GM12878 (cell line): ENCODE measurements at places on chromosomes 12 and 14.

- DNase-seq = no peak
Observed at GRCh38 chr14:101121508-101122139, 218.1 kb upstream of the RTL1 start.

- no peak for DNase-seq
Observed at GRCh38 chr14:84208451-84208850, 1321.5 kb upstream of the FLRT2 start.

DNA sequence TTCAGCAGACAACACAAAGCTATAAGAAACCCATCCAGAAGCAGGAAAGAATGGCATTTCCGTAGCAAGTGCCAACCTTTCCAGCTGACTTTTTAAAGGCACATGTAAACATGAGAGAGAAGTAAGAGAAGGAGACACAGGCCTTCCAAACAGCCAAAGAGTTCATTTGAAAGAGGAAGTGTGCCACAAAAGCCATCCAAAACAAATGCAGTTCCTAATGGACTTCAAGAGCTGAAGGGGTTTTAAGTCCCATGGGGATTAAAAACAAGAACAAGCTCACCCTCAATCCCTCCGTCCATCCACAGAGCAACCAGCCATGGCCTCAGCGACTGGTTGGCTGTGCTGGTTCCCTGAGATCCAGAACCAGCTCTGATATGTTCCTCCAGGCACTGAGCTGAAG, 4.5 kb upstream of the DPF3 start:
- DNase-seq = no peak

DNA sequence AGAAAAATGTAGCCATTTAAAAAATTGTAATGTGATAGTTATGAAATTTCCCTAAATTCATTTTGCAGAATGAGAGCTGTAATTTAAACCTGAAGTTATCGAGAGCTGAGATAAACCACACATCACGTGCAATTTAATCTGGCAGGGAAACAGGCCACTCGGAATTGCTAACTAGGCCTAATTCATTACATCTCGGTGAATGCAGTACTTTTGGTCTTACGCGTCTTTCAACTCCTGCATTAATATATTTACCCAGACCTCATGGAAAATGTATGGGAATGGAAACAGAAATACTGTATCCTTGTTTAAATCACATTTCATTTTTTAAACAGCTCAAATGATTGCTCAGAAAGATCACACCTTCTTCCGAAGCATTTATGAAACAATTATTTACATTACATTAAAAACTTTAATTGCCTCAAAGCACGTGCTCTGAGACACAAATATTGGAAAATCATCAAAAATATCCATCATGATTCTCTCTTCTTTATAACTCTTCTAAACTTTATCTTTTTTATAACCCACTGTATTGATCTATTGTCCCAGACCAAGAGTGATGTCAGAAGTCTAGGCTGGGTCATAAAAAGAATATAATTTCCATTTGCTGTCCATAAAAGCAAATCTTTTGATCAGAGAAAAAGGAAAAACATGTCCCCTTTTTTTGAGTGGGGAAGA, 111.7 kb upstream of the MYL2 start:
- DNase-seq = no peak

DNA sequence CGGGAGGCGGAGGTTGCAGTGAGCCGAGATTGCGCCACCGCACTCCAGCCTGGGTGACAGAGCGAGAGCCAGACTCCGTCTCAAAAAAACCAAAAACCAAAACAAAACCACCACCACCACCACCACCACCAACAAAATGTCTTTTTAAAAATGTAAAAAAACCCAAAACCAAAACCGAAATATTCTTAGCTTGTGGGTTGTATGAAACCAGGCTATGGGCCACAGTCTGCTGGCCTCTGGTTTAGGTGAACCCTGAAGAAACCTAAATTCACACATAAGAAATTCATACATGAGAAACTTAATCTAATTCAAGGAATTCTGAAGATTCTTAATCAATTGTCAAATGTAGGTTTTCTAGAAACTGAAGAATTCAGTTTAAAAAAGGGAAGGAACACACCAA, 37.6 kb downstream of the INSM2 start:
- no peak for DNase-seq

- DNase-seq = no peak
Observed at GRCh38 chr12:79850610-79851299, 84.1 kb downstream of the PPP1R12A start.

DNA sequence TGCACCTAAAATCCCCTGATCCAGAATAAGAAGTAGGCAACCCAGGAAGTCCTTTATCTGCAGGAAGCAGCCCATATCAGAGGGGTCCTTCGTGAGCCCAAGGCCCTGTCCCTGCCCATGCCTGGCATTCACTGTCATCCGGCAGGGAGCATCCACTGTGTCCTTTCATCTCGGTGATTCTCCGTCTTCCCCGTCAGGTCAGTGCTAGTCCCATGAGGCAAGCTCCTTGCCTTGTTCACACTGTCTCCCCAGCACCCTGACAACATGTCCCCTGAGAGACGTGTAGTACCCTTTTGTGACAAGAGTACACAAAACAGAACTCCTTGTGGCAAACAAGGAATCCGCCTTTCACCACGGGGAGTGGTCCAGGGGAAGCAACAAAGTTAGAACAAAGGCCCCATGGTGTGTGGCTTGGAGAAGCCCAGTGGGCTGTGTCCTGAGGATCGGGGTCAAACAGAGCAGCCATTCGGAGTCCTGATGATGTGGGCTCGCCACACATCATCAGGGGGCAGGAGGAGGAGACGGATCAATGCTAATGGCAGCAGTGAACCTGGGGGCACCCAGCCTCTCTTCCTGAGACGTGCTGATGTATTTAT, 112.1 kb downstream of the DICER1 start:
- no peak for DNase-seq

DNA sequence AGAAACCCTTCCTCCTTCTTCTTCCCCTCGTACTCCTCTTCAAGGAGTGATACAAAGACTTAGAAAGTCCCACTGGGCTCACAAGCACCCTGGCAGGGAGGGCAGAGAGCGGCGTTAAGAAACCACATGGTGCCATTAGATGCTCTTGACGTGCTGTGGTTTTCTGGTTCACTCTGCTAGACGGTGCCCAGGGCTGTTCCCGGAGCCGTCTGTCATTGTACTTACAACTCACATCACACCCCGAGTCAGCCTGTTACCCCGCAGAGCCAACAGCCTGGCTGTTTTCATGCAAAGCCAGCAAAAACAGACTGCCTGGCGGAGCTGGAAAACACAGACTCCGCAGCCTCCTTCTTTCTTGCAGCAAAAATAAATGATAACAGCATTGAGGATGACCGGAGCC, 232.6 kb upstream of the TBX3 start:
- no peak for DNase-seq

DNA sequence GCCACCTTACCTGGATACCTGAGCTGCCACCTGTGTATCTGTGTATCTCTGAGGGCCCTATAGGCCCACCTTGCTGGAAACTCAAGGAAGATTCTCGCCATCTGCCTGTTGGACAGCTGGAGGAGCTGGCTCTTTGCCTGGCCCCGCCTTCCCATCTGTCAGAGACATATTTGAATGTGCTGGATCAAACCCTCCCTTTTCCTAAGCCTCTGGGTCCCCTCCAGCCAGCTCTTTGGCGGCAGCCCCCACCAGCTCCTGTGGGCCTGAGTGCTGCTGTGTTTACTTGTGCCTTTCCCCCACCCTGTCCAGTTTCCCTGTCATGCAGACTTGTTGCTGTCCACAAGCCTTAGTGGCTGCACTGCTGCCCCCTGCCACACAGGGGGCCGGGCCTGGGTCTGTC, 55.9 kb upstream of the SRSF5 start:
- no peak for DNase-seq

DNA sequence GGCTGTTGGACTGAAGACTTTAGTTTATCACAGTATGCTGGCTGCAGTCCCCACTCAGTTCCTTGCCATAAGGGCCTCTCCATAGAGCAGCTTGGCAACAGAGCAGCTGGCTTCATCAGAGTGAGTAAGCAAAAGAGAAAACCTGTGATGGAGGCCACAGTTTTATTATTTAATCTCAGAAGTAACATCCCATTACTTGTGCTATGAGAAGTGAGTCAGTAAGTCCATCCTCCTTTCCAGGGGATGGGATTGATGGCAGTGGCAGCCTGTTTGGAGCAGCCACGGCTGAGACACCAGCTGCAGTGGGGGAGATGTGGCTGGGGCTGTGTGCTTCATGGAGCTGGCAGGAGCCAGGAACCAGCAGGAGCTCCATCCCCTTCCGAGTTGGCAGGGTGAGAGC, 138.5 kb upstream of the SRRM4 start:
- DNase-seq = no peak

DNA sequence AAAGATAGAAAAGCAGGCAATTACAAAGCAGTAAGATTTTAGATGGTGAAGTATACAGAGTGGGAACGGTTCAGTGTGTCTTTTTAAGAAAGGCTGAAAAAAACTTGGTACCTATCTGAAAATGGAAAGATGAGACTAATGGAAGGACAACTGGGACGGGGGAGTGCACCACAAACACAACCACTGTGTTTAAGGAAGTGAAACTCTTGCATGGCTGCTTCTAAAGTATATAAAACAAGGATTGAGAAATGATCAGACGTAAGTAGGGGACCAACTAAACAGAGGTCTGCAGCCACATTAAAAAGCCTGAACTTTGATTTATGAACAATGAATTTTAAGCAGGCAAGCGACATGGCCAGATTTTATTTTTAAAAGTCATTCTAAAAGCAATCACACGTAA, 328.6 kb downstream of the MDGA2 start:
- no peak for DNase-seq

GRCh38 chr14:21098892-21099595, 589 bp upstream of the ZNF219 start:
- no peak for DNase-seq

GRCh38 chr14:22375321-22375930, 213.6 kb downstream of the DAD1 start:
- no peak for DNase-seq

- DNase-seq = no peak
Observed at GRCh38 chr12:20946732-20947131, 136.2 kb downstream of the SLCO1B3 start.

DNA sequence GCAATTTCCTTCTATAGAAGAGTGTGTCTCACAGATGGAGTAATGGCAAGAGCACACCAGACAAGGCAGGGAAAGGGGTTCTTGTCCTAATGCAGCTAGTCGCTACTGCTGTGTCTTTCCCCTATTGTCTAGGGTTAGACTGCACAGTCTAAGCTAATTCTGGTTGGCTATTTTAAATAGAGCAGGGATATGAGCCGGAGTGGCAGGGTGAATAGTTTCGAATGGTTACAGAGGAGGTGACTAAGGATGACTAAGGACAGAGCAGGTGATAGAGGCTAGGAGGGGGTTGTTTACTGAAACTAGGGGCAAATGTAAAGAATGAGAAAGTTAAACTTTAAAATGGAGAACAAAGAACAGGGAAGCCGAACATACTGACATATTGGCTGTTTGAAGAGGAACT, 25.6 kb upstream of the CPNE8 start:
- no peak for DNase-seq

DNA sequence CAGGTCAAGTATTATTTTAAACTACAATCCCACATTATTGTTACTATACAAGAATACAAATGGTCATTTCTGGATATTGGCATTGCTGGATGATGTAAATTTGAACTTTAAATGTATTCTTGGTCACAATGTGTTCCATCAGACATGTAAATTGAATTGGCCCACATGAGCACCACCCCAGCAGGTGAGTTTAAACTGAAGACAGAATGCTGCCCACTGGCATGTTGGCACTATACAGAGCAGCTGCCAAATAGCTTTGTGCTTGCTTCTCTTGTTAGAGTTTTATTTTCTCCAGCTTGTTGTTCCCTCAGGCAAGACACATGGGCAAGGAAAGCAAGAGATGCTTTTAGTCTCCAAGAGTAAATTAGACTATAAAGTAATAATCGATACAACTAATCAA, 98.6 kb downstream of the C12orf50 start:
- no peak for DNase-seq

DNA sequence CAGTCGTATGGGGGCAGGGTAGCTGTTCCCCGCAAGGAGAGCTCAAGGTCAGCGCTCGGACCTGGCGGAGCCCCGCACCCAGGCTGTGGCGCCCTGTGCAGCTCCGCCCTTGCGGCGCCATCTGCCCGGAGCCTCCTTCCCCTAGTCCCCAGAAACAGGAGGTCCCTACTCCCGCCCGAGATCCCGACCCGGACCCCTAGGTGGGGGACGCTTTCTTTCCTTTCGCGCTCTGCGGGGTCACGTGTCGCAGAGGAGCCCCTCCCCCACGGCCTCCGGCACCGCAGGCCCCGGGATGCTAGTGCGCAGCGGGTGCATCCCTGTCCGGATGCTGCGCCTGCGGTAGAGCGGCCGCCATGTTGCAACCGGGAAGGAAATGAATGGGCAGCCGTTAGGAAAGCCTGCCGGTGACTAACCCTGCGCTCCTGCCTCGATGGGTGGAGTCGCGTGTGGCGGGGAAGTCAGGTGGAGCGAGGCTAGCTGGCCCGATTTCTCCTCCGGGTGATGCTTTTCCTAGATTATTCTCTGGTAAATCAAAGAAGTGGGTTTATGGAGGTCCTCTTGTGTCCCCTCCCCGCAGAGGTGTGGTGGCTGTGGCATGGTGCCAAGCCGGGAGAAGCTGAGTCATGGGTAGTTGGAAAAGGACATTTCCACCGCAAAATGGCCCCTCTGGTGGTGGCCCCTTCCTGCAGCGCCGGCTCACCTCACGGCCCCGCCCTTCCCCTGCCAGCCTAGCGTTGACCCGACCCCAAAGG, 804 bp downstream of the GAPDH start:
- DNase-seq = no peak

DNA sequence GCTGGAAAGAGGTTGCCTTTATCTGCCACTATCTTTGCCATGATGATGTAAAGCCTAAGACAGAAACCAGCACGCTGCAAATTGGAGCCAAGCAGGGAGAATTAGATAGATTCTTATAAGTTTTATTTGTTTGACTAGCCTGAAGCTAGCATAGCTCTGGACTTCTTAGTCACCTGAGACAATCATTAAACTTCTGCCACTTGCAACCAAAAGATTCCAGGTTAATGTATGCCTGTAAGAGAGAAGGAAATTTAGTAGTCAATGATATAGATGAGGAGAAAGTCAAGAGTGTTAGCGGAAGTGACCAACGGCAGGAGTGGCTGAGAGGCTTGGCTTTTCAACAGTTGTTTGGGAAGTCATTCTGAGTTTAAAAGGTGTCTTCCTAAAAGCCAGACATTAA, 1106.6 kb downstream of the VRK1 start:
- no peak for DNase-seq

DNA sequence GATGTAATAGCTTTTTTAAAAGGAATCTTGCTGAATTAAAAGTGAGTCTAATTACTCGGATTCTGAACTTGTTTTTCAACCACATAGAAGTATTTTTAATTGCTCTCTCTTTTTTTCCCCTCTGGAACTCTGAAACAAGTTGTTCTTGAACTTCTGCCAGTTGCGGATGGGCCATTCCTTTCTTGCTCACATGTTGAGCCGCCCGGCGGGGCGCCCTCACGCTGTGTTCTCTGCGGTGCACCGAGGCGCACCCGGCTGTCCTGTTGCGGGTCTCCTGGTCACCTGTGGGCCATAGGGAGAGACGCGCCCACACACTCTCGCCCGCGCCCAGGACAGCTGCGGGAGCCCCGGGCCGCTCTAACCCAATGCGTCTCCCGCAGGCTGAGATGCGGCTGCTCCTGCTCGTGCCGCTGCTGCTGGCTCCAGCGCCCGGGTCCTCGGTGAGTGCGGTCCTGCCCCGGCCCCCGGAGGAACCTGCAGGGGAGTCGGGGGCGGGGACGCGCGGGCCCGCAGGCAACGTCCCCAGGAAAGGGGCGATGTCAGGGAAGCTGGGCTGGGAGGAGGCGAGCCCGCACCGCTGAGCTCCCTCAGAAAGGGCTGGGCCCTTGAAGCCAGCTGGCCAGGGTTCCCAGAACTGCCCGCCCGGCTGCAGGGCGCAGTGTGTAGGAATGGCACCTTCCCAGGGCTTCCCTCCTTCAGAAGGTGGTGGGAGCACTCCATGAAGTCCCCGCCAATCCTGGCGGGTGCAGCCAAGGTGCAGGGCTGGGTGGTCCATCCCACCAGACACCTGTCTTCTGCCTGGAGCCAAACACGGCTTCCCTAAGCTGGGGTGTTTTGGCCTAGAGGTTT, 2.3 kb downstream of the PAPLN start:
- no peak for DNase-seq
